Aorta (tissue), 5 donors: ENCODE measurements at places on chromosomes 7 and 10. TPM values are rescaled to one million over a fixed set of nuclear protein-coding genes. Genes with fewer than 3 reads are reported as not detected.
A peak's percentile ranks its signal among the peaks of the same experiment; 100 is the strongest.

DNA sequence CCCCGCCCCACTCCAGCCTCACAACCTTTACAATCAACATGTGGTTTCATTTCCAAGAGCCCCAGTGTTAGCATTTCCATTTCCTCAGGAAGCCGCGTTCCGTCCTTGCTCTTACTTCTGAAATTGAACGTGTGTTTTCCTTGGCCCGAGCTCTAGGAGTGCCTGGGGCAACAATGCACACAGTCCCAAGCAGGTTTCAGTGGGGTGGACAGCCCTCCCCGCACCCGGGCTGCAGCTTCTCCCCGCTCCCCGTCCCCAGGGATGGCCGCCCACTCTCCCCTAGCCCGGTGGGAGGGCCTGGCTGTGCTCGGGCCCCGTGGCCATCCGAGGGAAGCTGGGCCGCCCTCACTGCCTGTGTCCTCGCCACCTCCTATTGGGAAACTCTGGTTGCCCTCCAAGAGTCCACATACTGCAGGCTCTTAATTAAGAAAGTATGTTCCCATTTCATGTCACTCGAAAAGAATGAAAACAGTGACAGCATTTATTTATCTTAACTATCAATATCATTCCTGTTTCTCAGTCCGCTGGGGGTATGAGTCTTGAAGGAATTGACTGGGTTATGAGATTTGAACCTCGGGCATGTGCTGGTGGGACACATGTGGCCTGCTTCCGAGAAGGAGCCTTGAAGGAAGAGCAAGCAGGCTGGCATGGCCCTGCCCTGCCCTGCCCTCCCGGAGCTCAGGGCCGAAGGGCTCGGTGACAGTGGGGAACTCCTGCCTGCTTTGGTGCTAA is 163.8 kb downstream of the GRK5 start:
- H3K4me3 ChIP-seq = no peak overlapping the region
- H3K36me3 ChIP-seq = no peaks in the 10 kb centered on the region
- H3K4me1 ChIP-seq = no peaks in the 10 kb centered on the region
- DNase-seq = peak; percentile 92
- peak overlapping the region; percentile 14 for H3K27ac ChIP-seq

DNA sequence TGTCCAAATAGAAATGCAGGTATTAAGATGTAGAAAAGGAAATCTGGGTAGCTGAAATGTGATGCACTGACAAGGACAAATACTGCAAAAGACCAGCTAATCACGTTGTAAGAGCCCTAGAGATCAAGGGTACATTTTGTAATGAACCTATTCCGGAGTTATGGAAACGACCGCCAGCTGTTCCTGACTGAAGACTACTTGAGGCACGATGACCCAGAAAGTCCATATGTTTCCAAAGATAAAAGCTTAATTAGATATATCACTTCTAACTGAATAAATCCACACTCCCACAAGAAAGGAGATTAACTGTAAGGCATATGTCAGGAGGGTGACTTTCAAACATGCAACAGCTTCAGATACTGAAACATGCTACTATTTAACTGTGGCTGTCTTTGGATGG is 253.5 kb downstream of the NSUN6 start:
- no peak overlapping the region for H3K4me3 ChIP-seq
- no peaks in the 10 kb centered on the region for H3K4me1 ChIP-seq
- no peaks in the 10 kb centered on the region for H3K36me3 ChIP-seq
- DNase-seq = no peak
- no peaks in the 10 kb centered on the region for H3K27me3 ChIP-seq

DNA sequence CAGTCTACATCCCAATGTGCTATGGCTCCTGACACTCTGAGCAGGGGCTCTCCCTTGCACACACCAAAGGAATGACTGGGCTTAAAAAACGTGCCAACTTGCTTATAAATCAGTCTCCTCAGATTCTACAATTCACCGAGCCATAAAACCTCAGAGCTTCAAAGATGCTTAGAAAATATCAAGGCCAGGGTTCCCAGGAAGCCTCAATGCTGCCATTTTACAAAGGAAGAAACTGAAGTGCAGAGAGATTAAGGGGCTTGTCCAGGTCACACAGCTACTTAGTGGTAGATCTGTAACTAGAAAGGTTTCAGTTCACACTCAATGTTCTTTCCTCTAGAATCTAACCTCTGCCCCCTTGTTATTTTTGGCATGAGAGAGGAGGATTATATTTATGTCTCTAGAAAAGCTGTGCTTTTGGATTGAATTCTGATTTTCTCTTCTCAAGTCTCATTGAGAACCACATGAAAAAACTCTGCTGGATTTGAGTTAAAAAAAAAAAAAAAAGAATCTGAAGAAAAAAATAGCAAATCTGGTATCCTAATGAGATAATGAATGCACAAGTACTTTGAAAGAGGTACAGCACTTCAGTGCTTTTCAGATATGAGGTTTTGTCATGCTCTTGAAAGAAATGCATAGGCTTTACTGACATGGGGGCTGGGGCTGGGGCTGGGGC is 22.3 kb upstream of the TSPAN33 start:
- no peaks in the 10 kb centered on the region for H3K36me3 ChIP-seq
- no peaks in the 10 kb centered on the region for H3K27me3 ChIP-seq
- DNase-seq = no peak
- H3K4me1 ChIP-seq = no peaks in the 10 kb centered on the region
- no peak overlapping the region for H3K27ac ChIP-seq
- no peak overlapping the region for H3K4me3 ChIP-seq

- H3K4me3 ChIP-seq = no peak overlapping the region
- H3K4me1 ChIP-seq = no peaks in the 10 kb centered on the region
- H3K27ac ChIP-seq = no peak overlapping the region
- no peak for DNase-seq
- no peaks in the 10 kb centered on the region for H3K27me3 ChIP-seq
- H3K36me3 ChIP-seq = no peaks in the 10 kb centered on the region
Observed at GRCh38 chr10:10734356-10735064, 283.2 kb upstream of the CELF2 start.

- no peak overlapping the region for H3K27ac ChIP-seq
- no peaks in the 10 kb centered on the region for H3K4me1 ChIP-seq
- no peak overlapping the region for H3K4me3 ChIP-seq
- H3K36me3 ChIP-seq = peaks cover 14% of the 10 kb centered on the region
- H3K27me3 ChIP-seq = no peaks in the 10 kb centered on the region
Observed at GRCh38 chr7:38736138-38736537, 105.0 kb upstream of the AMPH start.

- no peaks in the 10 kb centered on the region for H3K27me3 ChIP-seq
- no peaks in the 10 kb centered on the region for H3K4me1 ChIP-seq
- no peaks in the 10 kb centered on the region for H3K36me3 ChIP-seq
- DNase-seq = no peak
- H3K27ac ChIP-seq = no peak overlapping the region
Observed at GRCh38 chr7:77315182-77315591, 101.0 kb downstream of the GSAP start.

- no peak for DNase-seq
- no peaks in the 10 kb centered on the region for H3K4me1 ChIP-seq
- no peaks in the 10 kb centered on the region for H3K27me3 ChIP-seq
Observed at GRCh38 chr7:137619181-137619580, 227.6 kb downstream of the DGKI start.

- H3K36me3 ChIP-seq = no peaks in the 10 kb centered on the region
- H3K4me1 ChIP-seq = no peaks in the 10 kb centered on the region
- no peak overlapping the region for H3K27ac ChIP-seq
- no peaks in the 10 kb centered on the region for H3K27me3 ChIP-seq
Observed at GRCh38 chr7:50207251-50207564, 97.3 kb upstream of the IKZF1 start.

- H3K4me3 ChIP-seq = no peak overlapping the region
- H3K27me3 ChIP-seq = no peaks in the 10 kb centered on the region
- H3K36me3 ChIP-seq = no peaks in the 10 kb centered on the region
- no peak for DNase-seq
Observed at GRCh38 chr7:97008275-97008917, 3.0 kb downstream of the DLX6 start.

DNA sequence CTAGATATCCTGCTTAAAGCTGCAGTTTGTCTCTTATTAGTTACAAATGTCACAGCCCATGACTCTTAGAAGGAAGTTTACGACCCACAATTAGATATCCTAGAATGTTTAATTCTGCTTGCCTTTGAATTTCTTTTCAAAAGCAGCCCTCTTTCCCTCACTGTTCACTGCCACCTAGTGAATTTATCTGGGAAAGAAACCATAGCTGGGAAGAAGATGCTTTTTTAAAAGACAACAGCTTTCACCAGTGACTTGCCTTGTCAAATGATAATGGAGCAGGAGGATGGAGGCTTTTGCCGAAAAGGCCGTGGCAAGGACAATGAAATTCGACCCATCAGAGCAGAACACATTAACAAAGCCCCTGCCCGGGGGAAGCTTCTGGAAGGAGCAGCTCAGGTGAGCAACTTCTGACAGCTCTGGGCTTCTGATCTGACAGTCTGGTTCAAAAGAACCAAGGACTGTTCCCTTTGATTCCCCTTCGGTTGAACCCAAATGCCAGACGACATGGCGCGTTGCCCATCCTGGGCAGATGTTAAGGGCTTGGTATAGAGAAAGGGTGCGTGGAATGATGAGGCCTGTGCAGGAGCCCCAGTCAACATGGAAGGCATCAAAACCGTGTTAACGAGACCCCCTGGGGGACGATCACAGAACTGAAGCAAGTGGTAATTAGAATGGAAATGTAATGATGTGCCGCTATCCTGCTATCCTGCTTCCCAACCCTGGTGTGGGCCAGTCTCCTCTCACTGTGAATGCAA is 236.8 kb downstream of the FRMD4A start:
- DNase-seq = no peak
- H3K4me3 ChIP-seq = no peak overlapping the region
- no peaks in the 10 kb centered on the region for H3K4me1 ChIP-seq
- H3K27ac ChIP-seq = no peak overlapping the region
- no peaks in the 10 kb centered on the region for H3K27me3 ChIP-seq

- H3K27me3 ChIP-seq = no peaks in the 10 kb centered on the region
- H3K4me3 ChIP-seq = no peak overlapping the region
- H3K36me3 ChIP-seq = no peaks in the 10 kb centered on the region
Observed at GRCh38 chr10:86229376-86229775, 137.2 kb downstream of the GRID1 start.

GRCh38 chr10:11772575-11773288 is 30.6 kb downstream of the ECHDC3 start:
- no peak overlapping the region for H3K4me3 ChIP-seq
- no peaks in the 10 kb centered on the region for H3K27me3 ChIP-seq
- no peak for DNase-seq
- no peaks in the 10 kb centered on the region for H3K36me3 ChIP-seq
- no peak overlapping the region for H3K27ac ChIP-seq

DNA sequence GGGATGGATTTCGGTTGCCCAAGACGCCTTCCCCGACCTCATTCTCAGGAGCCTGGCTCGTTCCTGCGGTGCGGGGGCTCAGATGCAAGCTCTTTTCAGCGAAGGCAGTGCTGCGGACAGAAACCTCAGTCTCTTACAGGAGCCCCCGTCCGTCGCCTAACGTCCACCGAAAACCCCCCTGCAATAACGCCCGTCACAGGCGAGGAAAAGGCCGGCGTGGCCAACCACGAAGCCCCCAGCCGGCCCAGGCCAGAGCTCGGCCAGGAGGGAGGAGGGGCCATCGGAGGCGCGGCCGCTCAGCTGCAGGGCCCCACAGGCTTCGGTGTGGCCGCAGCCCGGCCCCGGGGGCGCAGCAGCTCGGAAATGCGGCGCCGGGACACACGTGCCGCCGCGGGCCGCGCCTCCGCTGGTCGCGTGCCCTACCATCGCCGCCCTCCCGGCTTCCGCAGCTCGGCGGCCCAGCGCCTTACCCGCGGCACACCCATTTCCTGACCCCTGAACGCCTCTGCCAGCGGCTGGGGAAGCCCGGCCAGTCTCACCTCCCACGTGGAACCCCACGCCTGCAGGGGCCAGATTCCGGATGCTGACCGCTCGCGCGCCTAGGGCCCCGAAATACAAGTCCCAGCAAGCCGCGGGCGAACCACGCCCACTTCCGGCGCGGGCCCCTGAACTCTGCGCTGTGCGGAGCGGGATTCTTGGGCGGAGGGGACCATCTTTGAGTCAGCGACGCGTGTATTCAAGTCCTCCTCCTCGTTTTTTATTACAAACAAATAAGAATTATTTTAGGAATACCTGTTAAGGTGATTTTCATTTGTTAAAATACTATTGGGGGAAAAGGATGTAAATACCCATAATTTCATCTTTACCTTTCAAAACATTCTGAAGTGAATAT is at the start of gene ZNF239:
ZNF239 (minus strand) TSS at position 616 of the 892 bp plus-strand sequence. CDS start 16,537 bp downstream, outside the sequence.
- peak within 1 kb of the TSS; percentile 34 for H3K4me3 ChIP-seq
- H3K27ac ChIP-seq = no peak within 1 kb of the TSS
- H3K27me3 ChIP-seq = no peaks in the 10 kb centered on the region

CLCN1 gene
- not detected for total RNA-seq

TOMM7 gene
- total RNA-seq = 305 TPM
